Upper lobe of left lung (tissue), 6 donors: ENCODE measurements at places on chromosomes 5 and 9.
A peak's percentile ranks its signal among the peaks of the same experiment; 100 is the strongest.

GRCh38 chr5:142013734-142014521, 1.1 kb upstream of the GNPDA1 start:
- peak; percentile 27 for DNase-seq

DNA sequence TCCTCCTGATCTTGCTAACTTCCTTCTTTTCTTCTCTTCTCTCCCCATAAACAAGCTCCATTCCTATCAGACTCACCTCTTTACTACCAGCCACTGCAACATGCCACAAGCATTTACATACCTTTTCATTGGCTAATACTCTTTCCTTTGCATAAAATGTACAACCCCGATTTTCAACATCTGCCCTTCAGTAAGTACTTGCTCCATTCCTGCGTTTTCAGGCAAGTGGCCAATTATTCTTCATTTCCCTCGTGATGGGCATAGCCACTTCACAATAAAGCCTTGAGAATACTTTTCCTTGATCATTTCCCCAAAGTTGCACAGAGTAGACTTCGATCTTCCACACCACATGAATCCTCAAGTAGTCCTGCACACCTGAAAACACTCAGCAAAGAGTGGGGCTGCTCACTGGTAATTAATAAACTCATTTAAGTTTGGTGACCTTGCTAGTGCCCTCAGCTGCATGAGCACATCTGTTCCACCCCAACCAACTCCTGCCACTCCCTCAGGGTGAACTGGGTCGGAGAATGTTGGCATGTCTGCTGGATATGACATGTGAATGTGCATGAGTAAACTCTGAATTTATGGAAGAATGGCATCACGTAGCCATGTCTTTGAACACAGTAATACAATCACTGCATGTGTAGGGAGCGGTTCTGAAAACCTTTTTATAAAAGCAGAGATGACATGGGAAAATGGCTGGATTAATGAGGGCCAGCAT, 535.8 kb downstream of the SEMA5A start:
- DNase-seq, result no peak

DNA sequence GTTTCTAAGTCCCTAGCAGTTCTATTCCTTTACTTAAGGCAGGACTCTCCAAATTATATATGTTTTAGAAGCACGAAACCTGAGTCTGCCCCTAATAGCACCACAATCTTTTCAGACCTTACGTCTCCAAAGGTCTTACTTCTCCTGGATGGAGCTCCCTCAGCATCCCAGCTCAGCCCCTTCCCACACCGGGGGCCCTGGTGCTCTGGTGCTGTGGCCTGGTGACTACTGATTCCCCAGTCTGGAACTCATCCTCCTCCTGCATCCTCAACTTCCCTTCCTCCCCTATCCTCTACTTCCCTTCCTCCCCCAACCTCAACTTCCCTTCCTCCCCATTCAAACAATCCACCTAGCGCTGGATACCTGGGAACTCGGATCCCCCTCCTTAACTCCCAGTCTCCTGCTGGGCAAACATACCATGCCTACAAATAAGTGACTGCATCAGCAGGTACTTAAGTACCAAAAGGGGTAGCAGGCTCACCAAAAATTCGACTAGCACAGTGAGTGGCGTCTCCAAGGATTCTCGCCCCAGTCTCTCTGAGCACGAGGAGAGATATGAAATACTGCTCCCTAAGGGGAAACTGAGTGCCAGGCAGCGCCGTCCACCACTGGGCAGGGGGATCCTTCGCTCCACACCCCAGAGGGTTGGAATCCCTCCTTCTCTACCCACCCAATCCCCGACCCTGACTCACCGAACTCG, 831 bp downstream of the IGFBPL1 start:
- no peak for DNase-seq

DNA sequence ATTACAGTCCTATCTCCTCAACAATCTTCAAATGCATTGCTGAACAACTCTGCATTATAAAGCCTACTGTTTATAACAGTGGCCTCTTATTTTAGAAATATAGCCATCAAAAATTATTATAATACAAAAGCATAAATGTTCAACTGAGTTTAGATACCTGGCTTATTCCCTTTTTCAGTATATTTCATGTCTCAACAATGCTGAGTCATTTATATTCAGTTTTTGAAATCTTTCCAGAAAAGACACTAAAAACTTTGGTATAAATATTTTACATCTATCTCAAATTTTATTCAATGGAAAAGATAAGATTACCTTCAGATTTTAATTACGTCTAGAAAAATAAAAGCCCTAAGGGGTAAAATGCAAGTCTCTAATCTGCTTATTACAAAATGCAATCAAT, 37.9 kb downstream of the LURAP1L start:
- DNase-seq, result no peak

- no peak for DNase-seq
These were observed 45.6 kb downstream of the AUH start for GRCh38 chr9:91316093-91316492.
